Activated CD4-positive, alpha-beta memory T cell treated with anti-CD3 and anti-CD28 coated beads for 36 hours (primary cell): ENCODE measurements at places on chromosomes 4 and X. TPM values are rescaled to one million over a fixed set of nuclear protein-coding genes. Genes with fewer than 3 reads are reported as not detected.
A peak's percentile ranks its signal among the peaks of the same experiment; 100 is the strongest.

DNA sequence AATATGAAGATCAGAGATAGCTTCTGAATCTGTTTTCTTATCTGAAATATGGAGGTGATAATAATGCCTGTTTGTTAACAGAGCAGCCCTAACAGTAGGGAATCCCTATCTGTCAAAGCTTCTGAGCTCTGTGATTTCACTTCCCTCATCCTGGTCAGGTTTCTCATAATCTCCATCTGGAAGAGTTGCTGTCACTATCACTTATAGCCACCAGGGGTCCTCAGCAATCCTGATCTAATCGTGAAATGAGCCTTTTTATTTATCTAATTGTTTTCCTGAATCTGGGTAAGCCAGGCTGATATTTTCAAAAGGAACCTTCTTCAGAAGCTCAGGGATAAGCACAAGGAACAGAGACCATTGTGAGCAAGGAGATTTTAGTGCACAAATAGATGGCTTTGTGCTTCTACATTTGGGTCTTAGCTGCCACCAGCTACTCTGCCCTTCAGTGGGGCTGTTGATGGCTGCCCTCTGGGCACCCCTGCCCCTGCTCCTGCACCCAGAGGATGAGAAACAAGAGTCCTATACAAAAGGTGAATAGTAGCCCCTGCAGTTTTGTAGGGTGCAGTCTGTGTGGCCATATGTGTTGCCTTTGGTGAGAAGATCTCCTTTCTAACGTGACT lies 196.4 kb upstream of the RADX start:
- DNase-seq = no peak

Gene SLC10A6
- total RNA-seq = not detected

Gene DMD
- total RNA-seq = 0.64 TPM

- DNase-seq = peak; percentile 79
Observed at GRCh38 chr4:26150948-26151347, 169.9 kb upstream of the RBPJ start.

Gene COL25A1
- not detected for total RNA-seq

Gene KCND1
- total RNA-seq = 2.5 TPM

Gene PABPC1L2A
- not detected for total RNA-seq

Gene LONRF3
- 4.3 TPM for total RNA-seq

Gene RAB9B
- total RNA-seq = 0.57 TPM

Gene CXCL6
- total RNA-seq = not detected

DNA sequence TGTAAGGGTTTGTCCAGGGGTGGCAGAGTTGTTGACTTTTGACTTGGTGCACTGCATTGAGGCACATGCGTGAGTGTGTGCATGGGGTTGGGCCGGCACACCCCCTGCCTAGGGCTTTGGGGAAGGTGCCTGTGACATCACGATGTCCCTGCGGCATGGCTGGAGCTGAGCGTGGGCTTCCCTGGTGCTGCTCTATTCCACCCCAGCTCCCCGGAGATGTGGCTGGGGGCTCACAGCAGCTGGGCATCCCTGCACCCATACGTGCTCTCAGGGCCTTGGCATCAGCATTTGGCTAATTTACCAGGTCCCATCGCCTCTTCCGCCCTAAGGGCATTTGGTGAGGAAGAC lies 5.7 kb downstream of the PSAPL1 start:
- DNase-seq = peak; percentile 3

DNA sequence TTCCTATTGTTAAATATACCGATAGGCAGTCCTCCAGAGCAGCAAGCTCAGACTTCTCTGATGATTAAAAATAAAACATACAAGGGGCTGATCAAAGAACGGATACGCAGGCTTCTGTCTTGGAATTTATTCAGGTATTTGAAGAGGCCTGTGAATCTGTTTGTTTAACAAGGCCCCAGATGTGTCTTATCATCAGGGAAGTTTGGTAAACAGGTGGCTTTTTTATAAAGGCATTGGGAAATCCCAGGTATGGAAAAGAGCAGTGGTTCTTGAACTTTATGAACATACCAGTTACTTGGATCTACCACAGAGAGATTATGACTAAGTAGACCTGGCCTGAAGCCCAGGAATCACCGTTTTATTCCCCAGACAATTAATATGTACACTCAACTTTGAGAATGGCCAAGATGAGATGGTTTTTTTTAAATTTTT lies 47.9 kb downstream of the SOWAHB start:
- no peak for DNase-seq

Gene SLITRK4
- not detected for total RNA-seq
